ENCODE measurements at places on chromosomes 2 and 18.
A peak's percentile ranks its signal among the peaks of the same experiment; 100 is the strongest.

DNA sequence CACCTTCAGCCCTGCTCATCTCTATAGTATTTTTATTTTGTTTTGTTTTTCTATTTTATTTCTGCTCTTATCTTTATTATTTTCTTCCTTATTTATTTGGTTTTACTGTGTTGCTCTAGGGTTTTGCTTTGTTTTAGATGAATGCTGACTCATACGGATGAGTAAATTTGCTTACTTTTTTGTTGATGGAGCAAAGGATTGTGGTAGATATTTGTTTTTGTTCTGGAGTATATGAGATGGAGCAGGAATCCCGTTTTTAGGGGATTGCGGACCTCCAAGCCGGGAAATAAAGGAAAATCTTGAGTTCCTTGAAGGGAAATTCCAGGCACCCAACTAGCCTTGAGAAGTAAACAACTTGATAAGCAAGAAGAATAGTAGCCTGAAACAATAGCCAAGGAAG lies 15.3 kb upstream of the COLEC12 start:
- no peak for DNase-seq

DNA sequence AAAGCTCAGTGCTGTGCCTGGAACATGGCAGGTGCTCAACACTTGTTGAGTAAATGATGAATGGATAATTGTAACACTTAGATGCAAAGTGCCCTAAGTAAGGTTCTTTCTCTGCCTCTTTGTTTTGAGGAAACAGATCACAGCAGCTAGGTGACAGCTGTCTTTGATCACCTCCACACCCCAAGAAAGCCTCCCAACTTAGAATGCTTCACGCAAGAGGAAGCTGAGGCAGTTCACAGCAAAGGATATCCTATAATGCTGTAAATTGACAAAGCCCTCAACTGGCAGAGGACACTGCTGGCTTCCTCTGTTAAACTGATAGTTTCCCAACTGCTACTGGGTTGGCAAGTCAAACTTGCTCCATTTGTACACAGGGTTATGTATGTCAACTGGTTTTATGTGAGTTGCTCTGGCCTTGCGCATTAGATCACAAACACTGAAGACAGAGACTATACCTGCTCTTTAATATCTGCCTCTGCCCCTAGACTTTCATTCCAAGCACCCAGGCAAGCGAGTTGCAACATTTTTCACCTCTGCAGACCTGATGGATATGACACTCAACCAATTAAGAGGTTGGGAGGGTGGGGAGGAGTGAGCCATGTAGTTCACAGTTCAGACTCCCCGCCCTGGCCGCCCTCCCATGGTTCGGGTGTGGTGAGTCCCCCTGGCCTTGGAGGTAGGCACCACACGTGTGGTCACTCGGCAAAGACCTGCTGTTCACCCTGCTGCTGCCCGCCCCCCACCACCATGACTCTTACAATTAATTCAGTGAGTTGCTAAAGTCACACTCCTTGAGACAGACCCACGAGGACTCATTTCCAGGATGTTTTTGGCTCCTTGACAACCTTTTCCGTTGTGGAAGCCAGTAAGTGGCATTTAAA lies 4.8 kb upstream of the MALL start:
- no peak for DNase-seq

DNA sequence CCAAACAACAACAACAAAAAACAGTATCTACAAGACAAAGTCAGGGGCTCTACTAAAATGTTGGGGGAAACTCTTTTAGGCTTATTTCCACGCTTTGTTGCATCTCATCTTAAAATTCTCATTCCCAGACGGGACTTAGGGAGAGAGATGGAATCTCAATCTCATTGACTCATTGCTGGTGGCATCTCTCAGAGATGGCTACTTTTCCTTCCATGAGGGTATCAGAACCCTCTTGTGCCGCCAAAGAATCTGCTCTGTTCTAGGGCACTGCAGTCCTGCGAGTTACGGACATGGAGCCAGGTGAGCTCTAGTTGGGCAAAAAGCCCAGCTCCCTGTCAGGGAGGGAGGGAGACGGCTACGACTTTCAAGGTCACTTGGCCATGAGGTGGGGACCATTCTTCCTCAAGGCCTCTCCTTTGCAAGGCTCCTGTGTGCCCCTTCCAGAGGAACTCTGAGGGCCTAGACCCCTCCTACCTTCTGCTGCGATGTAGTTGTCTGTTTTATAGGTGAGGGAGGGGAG lies 68.0 kb downstream of the MYCN start:
- DNase-seq = no peak

DNA sequence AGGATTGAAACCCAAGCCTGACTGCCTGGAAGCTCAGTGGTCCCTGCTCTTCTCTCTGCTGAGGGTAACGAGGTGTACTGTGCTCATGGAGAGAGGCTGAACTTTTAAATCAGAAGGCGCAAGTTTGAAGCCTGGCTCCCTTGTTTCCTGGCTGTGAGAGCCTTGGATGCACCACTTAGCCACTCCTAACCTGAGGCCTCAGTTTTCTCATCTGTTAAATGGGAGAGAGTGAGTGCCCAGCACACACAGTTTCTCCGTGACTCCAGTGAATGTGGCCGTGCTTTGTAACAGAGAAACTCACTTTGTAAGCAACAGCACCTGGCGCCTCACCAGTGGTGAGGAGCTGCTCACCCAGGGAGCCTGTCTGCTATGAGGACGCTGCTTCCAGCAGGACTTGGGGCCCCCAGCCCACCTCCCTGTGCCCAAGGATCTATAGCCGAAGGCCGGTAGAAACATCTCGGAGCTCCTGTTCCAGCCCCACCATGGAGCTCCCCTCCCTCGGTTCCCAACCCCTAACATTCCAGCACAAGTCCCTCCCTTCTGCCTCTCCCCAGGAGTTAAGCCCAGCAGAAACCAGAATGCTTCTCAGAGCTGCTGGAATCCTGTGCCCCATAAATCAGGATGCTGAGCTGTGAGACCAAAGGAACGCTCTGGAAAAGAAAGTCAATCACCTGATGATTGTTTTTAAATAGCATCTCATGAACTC lies 20.3 kb upstream of the KCNK3 start:
- no peak for DNase-seq

GRCh38 chr2:96534701-96535181 lies 1.8 kb upstream of the ARID5A start:
- no peak for DNase-seq

- DNase-seq = no peak
Measured at GRCh38 chr2:37645362-37645761, 26.1 kb downstream of the CDC42EP3 start.

DNA sequence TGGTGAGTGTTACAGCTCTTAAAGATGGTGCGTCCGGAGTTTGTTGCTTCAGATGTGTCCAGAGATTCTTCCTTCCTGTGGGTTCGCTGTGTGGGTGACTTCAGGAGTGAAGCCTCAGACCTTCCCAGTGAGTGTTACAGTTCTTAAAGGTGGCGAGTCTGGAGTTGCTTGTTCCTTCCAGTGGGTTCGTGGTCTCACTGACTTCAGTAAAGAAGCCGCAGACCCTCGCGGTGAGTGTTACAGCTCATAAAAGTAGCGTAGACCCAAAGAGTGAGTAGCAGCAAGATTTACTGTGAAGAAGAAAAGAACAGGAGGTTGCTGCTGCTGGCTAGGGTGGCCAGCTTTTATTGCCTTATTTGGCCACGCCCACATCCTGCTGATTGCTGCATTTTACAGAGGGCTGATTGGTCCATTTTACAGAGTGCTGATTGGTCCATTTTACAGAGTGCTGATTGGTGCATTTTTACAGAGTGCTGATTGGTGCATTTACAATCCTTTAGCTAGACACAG lies 34.0 kb upstream of the SPTBN1 start:
- DNase-seq = no peak

DNA sequence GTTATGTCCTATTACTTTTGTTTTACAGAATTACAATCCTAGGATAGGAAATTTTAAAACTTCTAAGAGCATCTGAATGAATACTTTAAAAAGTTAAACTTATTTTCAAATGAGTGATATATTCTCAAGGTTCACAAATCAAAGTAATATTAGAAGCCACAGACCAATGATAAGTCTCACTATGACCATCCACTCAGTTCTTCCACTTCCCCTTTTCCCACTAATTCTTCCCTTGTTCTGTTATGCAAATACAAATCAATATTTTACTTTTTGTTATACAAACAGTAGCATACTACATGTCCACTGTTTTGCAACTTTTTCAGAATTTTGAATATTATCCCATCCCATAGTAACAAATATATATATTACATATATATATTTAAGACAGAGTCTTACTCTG lies 20.2 kb downstream of the USP37 start:
- no peak for DNase-seq

DNA sequence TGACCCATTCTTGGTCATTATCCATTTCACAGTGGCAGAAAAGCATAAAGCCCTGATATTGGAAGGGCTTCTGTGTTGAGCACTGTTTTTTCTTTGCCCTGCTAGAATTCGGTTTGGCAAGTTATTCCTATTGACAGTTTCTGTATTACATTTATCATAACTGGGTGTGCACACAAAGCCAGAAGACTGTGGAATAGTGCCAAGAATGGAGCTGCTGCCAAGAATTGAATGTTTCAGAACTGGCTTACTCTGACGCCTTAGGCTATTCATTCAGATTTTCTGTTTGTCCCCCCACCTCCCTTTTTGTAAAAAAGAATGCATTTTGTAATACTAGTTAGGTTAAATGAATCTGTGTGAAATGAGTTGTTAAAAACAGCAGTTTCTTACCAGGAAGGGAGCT lies 12.7 kb downstream of the KDM3A start:
- DNase-seq = no peak

GRCh38 chr2:15668611-15669305 lies 77.1 kb downstream of the DDX1 start:
- no peak for DNase-seq

- no peak for DNase-seq
Measured at GRCh38 chr18:21129566-21130216, 18.1 kb upstream of the ROCK1 start.

- DNase-seq = no peak
Measured at GRCh38 chr2:216017365-216017764, 4.0 kb upstream of the MREG start.

- DNase-seq = no peak
Measured at GRCh38 chr18:36169938-36170337, 17.4 kb upstream of the MOCOS start.

DNA sequence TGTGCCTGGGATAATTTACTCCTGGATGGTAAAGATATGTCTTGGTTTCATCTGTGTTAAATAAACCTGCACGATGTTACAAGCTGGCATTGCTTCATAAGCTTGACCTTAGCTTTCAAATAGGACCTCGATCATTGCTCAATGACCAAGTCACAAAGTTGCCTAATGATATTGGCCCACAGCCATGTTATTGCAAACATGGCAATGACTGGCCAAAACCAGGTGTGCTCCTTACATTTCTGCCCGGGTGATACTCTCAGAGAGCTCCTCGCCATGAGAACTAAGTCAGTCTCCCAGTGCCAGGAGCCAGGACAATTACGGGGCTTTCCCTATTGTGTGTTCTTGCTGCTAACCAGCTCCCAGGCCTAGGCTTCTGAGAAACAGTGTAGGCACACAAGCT lies 72.5 kb upstream of the CYP1B1 start:
- peak; percentile 7 for DNase-seq

GRCh38 chr2:157747695-157748370 lies 119.2 kb upstream of the ACVR1C start:
- DNase-seq = no peak

- DNase-seq = no peak
Measured at GRCh38 chr18:35466815-35467623, 30.7 kb downstream of the INO80C start.

- DNase-seq = peak; percentile 18
Measured at GRCh38 chr2:199460846-199461710, 3.3 kb upstream of the SATB2 start.

DNA sequence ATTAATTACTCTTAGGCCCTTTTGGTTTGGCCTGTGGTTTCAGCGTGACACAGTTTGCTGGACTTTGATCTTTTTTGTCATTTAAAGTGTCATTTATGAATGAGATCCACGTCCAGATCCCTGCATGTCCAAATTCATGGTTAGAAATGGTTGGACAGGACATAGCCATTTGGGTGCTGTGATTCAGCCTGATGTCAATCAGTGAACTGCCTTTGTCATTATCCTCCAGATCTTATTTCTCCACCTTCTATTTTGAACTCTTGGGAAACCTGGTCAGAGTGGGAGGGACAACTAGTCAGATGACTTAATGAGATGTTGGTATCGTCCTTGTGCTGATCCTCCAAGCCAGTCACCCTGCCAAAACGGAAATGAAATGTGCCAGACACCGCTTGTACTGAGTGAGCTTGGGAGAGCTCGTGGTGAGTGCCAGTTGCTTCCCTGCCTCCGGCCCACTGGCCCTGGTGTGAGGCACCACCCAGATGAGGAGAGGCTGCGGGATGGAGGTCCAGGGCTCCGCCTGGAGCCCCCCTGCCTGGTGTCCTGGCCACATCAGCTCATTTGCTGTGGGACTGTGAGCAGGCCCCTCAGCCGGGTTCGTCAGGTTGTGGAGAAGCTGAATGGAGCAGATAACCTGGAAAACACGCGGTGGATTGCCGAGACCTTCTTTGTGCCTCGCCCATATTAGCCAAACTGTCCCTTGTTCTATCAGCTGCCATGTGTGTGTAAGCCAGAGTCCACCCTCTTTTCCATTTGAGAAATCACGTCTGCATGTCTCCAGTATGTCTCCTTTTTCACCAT lies 70.1 kb downstream of the DGKD start:
- DNase-seq = no peak

GRCh38 chr2:4908461-4908860 lies 783.7 kb upstream of the SOX11 start:
- DNase-seq = no peak

All from RKO (cell line).